ENCODE measurements at places on chromosomes 6 and 20.
A peak's percentile ranks its signal among the peaks of the same experiment; 100 is the strongest.

DNA sequence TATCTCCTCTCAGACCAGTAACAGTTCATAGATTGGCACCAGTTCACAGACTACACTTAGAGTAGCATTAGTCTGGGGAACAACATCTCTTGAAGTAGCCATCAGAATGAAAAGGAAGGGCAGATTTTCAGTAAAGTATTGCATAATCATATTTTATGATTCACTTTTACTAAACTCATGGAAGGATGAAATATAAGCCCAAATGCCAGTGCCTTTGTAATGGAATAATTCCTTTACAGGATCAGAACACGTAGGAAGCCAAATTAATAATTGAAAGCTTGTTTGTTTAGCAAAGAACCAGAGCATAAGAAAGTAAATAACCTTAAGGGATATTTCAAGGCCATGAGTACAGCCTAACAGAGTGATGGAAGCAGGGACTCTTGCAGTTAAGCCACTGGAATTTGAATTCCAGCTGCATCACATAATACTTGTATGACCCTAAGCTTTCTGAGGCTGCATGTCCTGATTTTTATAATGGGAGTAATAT lies 11.4 kb upstream of the LOC128125822 start:
- no peak for DNase-seq

DNA sequence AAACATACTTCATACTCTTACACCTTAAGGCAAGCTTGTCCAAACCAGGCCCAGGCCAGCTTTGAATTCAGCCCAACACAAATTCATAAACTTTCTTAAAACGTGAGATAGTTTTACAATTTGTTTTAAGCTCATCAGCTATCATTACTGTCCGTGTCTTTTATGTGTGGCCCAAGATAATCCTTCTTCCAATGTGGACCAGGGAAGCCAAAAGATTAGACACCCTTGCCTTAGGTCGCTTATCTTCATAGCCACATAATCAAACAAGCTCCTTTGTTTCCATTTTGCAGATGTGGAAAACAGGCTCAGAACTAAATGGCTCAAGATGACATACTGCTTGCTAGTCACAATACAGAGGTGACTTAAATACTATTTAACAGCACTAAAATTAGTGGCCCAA lies 6.0 kb downstream of the SALL4 start:
- DNase-seq, result no peak

DNA sequence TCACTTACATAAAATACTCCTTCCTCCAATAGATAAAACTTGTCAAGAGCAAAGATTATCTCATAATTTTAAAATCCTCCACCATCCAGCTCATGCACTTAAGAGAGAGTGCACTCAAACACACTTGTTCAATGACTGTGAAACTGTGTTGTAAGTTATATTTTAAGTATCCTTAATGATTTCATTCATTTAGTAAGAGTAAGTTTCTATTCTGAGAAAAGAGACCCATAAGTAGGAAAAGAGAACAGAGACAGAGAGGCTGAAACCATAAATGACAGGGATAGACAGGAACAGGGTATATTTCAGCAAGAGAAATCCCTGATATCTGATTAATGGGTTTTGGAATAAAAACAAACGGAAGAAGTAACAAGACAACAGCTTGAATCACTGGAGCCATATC lies 8.2 kb downstream of the SSR1 start:
- no peak for DNase-seq

DNA sequence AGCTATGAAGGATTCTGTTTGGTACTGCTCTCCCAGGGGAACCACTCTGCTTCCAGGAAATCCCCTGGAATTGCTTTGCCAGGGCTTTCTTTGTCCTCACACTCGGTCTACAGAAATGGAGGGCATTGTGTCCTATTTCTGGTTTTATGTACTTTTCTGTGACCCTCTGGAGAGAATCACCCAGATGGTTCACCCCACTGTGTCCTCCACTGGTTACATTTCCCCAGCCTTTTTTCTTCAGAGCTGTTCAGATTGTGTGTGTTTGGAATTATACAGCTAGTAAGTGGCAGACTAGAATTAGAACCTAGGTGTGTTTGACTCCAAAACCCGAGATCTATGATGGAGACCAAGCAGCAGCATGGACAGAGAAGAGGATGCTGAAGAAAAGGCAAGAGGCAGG lies 80.8 kb downstream of the CD164 start:
- DNase-seq, result no peak

GRCh38 chr6:84151669-84152068 lies 75.8 kb downstream of the CEP162 start:
- no peak for DNase-seq

DNA sequence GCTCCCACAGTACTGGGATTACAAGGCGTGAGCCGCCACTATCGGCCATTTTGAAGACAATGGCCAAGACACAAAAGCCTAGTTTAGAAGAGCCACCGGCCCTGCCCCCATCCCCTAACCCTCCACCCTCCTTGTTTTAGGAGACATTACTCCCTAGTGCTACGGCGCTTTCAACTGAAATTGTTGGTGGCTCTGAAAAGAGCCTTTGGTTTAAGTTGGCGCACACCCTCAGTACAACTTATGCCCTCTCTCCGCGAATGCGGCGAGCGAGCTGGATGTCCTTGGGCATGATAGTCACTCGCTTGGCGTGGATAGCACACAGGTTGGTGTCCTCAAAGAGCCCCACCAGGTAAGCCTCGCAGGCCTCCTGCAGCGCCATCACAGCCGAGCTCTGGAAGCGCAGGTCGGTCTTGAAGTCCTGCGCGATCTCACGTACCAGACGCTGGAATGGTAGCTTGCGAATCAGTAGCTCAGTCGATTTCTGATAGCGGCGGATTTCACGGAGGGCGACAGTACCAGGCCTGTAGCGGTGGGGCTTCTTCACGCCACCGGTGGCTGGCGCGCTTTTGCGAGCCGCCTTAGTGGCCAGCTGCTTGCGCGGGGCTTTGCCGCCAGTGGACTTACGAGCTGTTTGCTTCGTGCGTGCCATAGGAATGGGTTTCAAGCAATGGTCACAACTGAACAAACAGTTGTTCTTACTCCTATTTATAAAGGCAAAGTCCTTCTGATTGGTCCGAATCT lies 114.9 kb upstream of the BTN3A2 start:
- peak; percentile 41 for DNase-seq

DNA sequence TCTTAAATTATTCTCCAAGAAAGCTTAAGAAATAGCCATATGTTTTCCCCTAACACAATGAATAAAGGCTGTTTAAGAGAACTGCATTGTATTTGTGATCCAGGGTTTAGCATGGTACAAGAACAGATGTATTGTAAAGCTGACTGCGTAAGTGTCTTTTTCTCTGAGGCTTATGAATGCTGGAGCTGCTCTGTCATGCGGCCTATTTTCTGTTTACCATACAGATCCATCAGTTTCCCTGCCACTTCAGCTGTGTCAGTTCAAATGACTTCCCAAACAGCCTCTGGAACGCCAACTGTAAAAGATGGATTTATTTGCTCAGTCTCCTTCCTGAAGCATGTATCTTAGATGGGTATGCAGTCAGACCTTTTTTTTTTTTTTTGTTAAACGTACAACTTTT lies 419.3 kb upstream of the HS3ST5 start:
- no peak for DNase-seq

- peak; percentile 49 for DNase-seq
These were observed 75.4 kb upstream of the ECI2 start for GRCh38 chr6:4210629-4211419.

DNA sequence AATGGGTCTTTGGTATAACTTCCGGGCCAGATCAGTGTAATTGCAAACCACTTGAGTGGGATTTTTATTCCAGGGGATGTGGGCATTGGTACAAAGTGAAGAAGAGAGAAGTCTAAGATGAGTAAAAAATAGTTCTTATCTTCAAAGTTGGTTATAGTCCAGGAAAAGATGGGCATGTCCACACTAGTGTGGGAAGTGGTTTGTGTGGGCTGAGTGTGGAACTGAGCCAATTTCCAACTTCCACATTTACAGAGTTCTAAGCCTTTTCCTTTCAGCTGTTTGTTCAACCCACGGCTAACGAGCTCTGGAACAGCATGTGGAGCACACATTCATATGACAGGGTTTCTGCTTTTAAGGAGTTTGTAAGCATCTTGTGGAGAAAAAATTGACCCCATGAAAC lies 72.3 kb upstream of the IFNGR1 start:
- no peak for DNase-seq

GRCh38 chr20:56391596-56392131 lies 351 bp downstream of the AURKA start:
- no peak for DNase-seq

DNA sequence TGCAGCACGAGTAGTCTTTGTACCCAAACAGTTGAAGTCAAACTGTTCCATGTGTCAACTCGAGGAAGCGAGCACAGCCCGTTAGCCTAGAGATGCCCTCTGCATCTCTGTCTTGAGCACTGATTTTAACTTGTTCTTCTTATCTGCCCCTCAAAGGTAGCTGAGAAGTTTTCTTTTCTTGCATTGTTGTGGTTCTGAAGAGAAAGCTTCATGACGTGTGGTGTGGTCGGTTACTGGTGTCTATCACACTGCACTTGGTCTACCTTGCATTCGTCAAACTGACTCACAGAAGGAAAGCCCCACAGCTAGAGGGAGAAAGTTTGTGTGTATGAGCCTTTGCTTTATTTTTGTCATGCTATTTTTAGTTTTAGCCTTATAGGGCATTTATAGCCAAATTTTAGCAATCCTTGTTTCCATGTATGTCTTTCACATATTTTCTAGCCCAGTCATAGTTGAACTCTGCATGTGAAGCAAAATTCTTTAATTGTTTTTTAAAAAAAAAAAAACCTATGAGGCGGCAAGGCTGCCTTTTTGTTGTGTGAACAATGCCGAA lies 115.1 kb downstream of the JAG1 start:
- no peak for DNase-seq

DNA sequence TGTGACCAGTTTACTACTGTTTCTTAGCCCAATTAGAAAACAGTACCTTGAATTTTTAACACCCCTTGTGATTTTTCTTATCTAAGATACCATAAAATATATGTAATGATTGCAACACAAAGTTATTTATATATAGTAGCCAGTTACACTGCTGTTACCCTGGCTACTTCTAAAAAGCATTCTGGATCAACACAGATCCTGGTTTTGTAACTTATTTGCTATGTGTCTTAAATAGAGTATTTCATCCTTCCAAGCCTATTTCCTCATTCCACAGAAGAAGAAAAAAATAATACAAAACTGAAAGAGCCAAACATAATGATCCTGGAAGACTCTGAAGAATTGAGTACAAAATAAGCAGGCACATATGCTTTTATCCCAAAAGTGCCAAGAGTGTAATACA lies 19.0 kb upstream of the GSTA4 start:
- DNase-seq, result no peak

DNA sequence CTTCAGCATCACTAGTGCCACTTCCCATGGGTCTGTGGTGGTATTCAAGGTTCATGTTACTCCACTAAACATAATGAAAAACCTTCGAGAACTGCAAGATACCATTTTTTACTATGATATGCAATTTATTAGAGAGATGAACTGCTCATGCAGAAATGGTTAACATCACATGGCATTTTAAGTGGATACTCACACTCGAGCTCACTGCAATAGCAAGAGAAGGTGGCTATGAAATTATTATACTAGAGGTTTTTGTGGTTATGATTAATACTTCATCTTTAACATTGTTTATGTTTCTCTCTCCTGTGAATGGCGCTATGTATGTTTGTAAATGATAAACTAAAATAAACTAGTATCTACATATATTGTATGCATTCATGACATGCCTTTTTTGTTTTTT lies 35.1 kb downstream of the SCAF8 start:
- DNase-seq, result no peak

GRCh38 chr6:153941768-153942167 lies 97.3 kb upstream of the OPRM1 start:
- no peak for DNase-seq

DNA sequence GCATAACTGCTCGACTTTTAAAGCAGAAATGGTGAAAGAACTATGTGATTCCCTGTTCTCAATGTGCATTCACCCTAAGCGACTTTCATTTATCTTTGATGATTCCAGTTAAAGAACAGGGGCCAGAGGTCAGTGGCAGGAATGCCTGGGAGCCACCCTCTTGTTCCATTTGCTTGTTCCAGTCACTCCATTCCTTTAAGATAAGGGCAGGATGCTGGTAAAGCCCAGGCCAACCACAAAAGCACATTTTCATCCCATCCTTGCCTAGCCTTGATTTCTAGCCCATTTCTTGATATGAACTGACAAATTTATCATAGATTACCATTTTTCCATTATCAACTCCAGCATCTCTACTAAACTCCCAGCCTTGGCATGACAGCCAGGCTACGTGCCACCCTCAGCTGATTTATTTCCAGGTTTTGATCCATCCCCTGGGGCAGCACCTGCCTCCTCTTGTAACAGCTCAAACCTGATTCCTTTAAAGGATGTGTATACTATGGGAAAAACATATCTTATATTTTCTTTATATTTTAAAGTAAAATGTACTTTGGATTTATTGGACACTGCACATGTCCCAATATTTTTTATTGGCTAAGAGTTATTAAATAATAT lies 19.2 kb downstream of the HMGN3 start:
- no peak for DNase-seq

GRCh38 chr20:5535125-5535756 lies 215.0 kb upstream of the SHLD1 start:
- no peak for DNase-seq

DNA sequence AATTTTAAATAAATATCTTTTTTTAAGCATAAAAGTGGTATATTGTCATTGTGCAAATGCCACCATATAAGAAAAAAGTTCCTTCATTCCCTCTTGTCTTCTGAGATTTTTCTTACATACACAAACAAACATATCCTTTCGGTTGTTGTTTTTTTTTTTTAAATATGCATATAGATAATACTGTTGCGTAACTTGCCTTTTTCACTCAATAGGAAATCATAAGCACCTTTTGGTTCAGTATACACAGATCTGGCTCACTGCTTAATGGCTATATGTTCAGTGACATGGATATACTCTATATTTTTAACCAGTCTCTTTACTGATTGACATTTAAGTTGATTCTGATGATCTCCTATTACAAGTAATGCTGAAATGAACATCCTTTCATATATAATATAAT lies 40.1 kb downstream of the AKAP12 start:
- DNase-seq, result no peak

DNA sequence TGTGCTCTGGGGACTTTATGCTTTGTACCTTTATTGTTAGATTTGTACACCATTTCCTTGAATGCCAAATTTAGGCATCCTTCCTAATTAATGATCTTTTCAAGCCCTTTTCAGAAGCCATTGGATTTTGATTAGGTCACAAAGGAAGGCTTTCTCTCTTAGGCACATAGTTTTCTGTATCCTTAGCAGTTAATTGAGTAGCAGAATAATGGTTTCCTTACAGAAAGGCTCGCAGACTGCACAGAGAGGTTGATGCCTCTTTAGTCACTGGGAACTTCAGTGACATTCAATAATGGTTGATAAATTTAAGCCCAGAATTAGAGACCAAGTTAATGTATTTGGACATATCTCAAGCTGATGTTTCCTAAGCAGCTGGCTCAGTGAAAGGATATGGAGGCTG lies 139.1 kb upstream of the VGLL2 start:
- no peak for DNase-seq

GRCh38 chr6:27551607-27552006 lies 78.7 kb upstream of the ZNF184 start:
- DNase-seq, result no peak

- DNase-seq, result no peak
These were observed 325.9 kb downstream of the PLCB1 start for GRCh38 chr20:8457978-8458377.

Measured in stimulated activated CD4-positive, alpha-beta T cell treated with anti-CD3 and anti-CD28 coated beads, TNF-alpha, amount 100 ng/mL, for 1 hour (primary cell).